ENCODE measurements at places on chromosomes 3 and 15.
A peak's percentile ranks its signal among the peaks of the same experiment; 100 is the strongest.

DNA sequence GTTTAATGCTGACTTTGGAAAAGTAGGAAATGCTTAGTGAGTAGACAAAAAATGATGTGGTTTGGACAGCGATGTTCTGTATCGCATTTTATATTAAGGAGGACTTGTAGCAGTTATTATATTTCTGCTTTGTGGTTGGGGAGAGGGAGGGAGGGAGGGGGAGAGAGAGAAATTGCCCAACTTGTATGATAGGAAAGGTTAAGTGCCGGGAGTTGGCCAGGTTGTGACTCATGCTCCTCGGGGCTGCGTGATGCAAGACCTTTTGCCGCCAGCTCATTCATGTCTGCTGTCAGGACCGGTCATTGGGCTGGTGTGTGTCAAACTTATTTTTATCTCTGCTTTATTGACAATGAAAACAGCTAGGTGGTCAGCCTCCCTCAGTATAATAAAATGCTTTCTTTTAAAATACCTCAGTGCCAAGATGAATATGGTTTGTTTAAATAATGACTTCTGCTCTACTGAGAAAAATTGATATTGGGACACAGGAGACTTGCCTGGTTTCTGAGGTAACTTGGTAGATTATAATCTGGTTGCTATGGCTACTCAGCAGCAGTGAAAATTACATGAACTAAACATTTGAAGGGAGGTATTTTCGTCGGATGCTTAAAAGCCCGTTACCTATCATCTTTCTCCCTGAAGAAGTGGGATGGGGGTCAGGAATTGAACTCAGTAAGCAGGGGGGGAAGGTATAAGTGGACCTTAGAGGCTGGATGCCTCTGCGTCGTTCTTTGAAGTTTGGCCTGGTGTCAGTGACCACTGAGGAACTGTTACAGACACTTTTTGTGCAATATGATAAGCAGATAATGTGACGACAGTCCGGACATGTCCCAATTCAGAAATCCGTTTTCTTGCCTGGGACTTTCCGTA lies 90.7 kb downstream of the FNDC3B start:
- peak; percentile 99 for DNase-seq

GRCh38 chr15:85374831-85375230 lies 5.6 kb upstream of the AKAP13 start:
- no peak for DNase-seq

- DNase-seq: no peak
These were observed 18.2 kb downstream of the FAN1 start for GRCh38 chr15:30921781-30922479.

GRCh38 chr3:39671600-39671999 lies 137.8 kb upstream of the MYRIP start:
- no peak for DNase-seq

- no peak for DNase-seq
These were observed 9.4 kb downstream of the TERC start for GRCh38 chr3:169755488-169755887.

DNA sequence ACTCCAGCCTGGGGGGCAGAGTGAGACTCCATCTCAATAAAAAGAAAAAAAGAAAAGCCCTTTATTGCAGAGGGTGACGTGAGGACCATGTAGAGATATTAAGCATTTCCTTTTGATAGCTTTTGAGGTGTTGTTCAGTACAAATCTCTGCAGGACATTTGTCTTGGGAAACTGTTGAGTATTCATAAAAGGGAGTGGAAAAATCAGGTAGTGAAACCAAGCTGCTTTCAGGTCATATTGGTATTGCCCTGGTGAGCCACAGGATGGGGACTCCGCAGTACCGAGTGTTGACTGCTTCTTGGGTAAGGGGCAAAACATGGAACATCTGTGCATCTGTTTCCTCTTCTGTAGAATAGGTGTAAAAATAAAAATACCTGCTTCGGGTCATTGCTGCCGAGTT lies 9.9 kb downstream of the ITPR1 start:
- no peak for DNase-seq

- DNase-seq: no peak
These were observed 858 bp upstream of the SACM1L start for GRCh38 chr3:45688194-45688881.

DNA sequence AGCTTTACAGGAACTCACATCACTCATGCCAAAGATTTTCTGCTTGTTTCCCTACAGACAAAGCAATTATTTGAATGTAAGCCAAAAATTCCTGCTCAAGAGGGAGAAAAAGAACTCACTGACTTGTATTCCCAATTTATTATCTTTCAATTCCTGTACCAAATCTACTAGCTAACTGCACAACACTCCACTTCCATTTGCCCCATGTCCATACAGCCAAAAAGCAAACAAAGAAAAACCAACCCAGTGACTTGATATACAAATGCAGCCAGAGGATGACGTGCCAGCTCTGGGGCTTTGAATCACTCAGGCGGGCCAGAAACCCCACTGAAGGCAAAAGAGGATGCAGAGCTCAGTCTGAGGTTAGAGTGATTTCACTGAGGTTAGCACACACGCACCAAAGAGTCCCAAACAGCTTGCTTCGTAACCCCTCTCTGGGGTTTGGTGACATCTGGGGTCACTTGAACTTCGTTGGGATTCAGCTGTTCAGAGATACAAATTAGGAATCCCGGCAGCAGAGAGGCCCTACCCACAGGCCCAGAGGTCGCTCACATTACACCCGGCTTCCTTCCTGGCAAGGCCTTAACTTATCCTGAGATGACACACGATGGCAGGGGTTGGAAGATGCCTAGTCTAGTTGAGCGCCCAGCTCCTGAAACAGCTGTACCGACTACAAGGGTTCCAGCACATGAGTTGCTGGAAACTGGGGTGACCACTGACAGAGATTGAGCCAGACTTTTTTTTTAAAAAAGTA lies 1.6 kb downstream of the RFTN1 start:
- DNase-seq: peak; percentile 80

DNA sequence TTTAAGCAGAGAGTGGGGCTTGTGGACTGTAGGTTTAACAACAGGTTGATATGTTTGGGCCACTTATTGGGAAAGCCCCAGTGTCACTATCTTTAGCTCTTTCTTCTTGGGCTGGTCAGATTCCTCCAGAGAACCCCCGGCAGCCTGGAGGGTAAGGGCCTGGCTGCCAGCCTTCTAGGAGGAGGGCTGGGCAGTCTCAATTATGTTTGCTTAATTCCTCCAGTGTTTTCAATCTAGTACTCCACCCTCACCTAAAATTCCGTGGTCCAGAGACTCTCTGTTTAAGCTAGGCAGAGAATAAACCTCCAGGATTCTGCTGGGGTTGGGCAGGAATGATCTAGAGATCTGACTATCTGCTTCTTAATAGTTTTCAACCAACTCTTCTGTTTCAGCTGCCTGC lies 5.3 kb downstream of the ASB14 start:
- DNase-seq: no peak

GRCh38 chr3:190545191-190545590 lies 31.3 kb downstream of the IL1RAP start:
- DNase-seq: no peak

- no peak for DNase-seq
These were observed 421 bp downstream of the BMF start for GRCh38 chr15:40108061-40108854.

- no peak for DNase-seq
These were observed 135.8 kb upstream of the ABHD17C start for GRCh38 chr15:80559320-80559693.

DNA sequence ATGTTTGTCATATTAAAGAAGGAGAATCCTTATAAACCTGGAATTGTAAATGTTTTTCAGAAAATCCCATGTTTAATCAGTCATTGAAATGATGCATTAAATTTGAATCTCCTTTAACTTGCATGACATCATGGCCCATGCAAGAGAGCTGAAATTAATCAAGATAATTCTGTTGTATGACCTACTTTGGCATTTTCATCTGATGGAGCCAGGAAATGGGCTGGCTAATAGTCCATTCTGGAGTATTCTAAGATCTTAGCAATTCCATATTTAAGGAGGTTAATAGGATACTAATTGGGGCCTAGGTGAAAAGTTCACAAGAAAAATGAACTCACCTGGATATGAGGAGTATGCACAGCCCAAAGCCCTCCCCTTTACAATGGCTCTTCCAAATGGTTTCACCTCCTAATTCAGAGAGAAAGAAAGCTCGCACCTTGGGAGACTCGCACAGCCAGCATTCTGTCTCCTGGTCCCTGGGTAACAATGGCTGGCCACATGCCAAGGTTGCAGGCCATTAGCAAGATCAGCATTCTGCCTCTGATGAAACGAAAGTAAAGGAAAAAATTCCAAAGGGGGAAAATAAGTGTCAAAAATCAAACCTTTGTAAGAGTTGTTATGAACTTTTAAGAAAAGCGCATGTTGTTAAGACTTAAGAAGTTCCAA lies 786.4 kb downstream of the MCTP2 start:
- DNase-seq: no peak

- peak; percentile 71 for DNase-seq
These were observed 53.5 kb downstream of the TLNRD1 start for GRCh38 chr15:81054236-81054635.

- DNase-seq: no peak
These were observed 37.6 kb upstream of the RGMA start for GRCh38 chr15:93126599-93126998.

- DNase-seq: peak; percentile 36
These were observed 3.4 kb upstream of the RARB start for GRCh38 chr3:25424614-25425013.

DNA sequence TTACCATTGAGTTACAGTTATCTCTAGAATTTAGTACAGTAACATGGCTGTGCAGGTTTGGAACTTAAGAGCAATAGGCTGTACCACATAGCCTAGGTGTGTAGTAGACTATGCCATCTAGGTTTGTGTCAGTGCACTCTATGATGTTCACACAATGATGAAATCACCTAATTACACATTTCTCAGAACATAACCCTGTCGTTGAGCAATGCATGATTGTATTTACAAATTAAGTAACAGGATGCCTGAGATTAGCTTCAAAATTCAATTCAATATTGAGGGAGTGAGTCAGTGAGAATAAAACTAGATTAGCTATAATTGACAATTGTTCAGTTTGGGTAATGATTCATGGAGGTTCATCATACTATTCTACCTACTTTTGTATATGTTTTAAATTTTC lies 633.8 kb downstream of the IGSF11 start:
- no peak for DNase-seq

DNA sequence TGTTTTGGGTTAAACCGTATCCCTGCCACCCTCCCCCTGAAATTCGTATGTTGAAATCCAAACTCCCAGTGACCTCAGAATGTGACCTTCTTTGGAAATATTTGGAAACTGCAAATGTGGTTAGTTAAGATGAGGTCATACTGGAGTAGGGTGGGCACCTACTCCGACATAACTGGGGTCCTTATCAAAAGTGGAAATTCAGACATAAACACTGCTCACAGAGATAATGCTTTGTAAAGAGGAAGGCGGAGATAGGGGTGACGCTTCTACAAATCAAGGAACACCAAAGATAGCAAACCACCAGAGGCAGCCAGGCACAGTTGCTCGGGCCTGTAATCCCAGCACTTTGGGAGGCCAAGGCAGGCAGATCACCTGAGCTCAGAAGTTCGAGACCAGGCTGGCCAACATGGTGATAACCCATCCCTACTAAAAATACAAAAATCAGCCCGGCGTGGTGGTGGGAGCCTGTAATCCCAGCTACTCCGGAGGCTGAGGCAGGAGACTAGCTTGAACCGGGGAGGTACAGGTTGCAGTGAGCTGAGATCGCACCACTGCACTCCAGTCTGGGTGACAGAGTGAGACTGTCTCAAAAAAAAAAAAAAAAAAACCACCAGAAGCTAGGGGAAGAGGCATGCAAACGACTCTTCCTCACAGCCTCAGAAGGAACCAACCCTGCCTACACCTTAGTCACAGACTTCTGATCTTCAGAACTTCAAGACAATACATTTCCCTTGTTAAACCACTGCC lies 51.1 kb upstream of the CHD2 start:
- DNase-seq: peak; percentile 80

GRCh38 chr3:127699416-127700300 lies 26.9 kb downstream of the ABTB1 start:
- no peak for DNase-seq

DNA sequence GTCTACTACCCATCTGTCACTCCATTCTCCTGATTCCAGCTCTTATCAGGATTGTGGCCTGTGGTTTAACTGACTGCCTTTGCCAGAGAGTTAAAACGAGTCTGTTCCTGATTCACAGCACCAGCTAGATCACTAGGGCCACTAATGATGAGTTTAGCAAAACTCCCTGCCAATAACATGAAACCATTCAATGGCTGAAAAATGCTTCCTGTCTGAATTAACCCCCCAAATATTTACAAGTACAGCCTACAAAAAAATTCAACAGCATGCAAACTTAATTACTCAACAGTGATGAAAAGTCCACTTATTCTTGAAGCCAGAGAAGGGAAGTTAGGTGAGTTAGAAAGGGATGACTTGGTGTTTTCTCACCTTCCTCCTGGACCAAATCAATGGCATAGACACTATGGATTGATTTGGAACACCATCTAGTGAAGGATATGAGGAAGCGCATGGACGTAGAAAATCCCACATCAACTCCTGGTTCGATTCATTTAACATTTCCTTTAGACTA lies 141.4 kb downstream of the TGFBR2 start:
- peak; percentile 30 for DNase-seq

DNA sequence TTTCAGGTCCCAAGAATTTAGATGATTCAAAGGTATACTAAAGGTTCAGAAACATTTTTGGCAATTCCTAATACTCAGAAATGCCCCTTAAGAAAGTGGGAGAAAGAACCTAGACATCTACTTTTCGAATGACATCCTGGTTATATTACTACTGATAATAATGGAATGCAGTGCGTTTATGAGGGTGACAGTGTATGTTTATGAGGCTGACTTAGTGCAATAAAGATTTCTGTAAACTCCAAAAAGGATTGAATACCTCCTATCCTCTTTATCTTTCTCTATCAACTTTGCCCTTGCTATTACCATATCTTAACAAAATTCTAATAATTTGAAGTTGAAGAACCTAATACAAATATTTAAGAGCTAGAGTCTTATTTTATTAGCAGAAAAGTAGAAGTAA lies 348.9 kb upstream of the EPHA6 start:
- DNase-seq: no peak
